ENCODE measurements at places on chromosomes 2 and 18.
A peak's percentile ranks its signal among the peaks of the same experiment; 100 is the strongest.

DNA sequence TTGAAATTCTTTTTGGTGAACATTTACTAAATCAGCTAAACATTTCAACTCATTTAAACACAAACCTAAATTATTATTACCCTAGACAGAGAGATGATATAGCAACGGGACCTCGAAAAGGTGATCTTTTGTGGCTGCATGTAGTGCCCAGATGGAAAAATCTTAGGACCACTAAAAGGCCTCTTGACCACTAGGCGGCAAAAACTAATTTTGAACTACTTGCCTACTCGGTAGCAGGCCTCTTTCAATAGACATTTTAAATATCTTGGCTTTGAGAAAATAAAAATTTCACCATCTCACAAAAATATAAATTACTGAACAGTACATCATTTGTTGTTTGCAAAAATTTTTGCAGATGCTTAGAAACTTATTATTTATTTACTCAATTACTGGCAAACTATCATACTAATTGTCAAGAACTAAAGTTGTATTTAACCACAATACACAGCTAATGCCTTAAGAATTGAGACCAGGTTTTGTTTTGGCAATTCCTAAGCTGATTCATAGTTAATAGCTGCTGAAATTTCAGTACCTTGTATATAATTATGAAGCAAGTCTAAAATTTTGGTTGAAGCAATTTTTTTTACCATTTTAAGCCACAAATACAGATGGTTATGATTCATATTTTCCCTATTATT is 9.4 kb downstream of the COL3A1 start:
- peaks cover 3% of the 10 kb centered on the region for H3K27me3 ChIP-seq
- no peak overlapping the region for H3K27ac ChIP-seq
- no peak overlapping the region for H3K4me3 ChIP-seq
- DNase-seq: no peak
- peaks cover 6% of the 10 kb centered on the region for H3K4me1 ChIP-seq

- DNase-seq: no peak
- no peak overlapping the region for H3K4me3 ChIP-seq
- H3K4me1 ChIP-seq: no peaks in the 10 kb centered on the region
- H3K27me3 ChIP-seq: no peaks in the 10 kb centered on the region
Measured at GRCh38 chr2:146461068-146461467, 1383.8 kb upstream of the ACVR2A start.

DNA sequence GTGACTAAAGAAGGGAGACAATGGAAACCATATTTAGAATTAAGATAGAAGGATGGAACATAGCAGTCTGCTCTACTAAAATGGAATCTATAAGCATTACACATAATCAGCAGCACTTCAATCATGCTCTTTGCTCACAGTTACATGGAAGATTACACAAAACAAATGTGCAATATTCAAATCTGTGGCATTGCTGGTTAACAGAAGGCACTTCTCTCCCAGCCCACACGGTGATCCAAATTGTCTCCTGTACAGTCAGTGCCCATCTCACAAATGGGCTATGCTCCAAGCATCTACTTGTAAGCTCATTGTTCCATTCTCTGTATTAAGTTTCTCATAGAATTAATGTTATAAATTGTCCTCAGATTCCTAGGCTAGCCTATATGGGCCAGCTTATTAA is 716.6 kb downstream of the NRXN1 start:
- DNase-seq: no peak
- H3K27me3 ChIP-seq: no peaks in the 10 kb centered on the region
- no peak overlapping the region for H3K4me3 ChIP-seq
- no peak overlapping the region for H3K27ac ChIP-seq

GRCh38 chr18:41326311-41326710 is 628.7 kb upstream of the PIK3C3 start:
- no peak overlapping the region for H3K27ac ChIP-seq
- no peaks in the 10 kb centered on the region for H3K36me3 ChIP-seq
- H3K4me3 ChIP-seq: no peak overlapping the region

GRCh38 chr2:145199042-145199441 is 679.1 kb upstream of the ZEB2 start:
- H3K4me3 ChIP-seq: no peak overlapping the region
- no peak for DNase-seq
- H3K27me3 ChIP-seq: peaks cover 11% of the 10 kb centered on the region
- no peak overlapping the region for H3K27ac ChIP-seq

DNA sequence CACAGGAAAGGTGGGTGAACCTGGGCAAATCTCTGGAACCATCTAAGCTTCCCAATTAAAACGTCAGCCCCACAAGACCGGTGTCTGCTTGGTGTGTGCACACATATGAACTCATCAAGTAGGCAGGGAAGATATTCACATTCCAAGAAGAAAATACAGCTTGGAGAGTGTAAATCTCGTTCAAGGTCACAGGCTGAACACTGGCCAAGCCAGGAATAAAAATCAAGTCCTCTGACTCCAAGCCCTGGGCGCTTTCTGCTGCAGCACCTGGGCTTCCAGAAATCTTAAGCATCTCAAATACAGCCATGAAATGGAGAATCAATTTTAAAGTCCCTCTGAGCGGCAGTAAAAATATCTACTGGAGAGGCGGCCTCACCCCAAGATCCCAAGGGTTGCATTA is 150.9 kb downstream of the TWIST2 start:
- H3K4me3 ChIP-seq: no peak overlapping the region
- no peaks in the 10 kb centered on the region for H3K4me1 ChIP-seq

DNA sequence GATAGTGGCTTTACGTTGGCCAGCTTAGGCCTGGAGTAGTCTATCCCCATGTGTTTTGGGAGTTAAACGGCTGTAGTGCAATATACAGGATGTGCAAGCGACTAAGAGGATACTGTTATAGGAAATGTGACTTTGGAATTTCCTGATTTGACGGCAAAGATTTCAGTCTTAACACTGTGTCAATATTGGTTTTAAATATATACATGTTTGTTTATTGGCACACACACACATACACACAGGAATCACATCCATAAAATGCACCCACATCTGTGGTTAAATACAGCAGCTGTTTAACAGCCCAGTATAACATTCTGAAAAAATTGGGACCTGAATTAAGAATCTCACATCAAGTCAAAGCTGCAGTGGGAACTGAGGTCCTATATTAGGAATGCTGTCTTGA is 347.1 kb downstream of the TXNL1 start:
- peaks cover 9% of the 10 kb centered on the region for H3K4me1 ChIP-seq
- H3K36me3 ChIP-seq: no peaks in the 10 kb centered on the region
- H3K27me3 ChIP-seq: no peaks in the 10 kb centered on the region
- no peak overlapping the region for H3K4me3 ChIP-seq
- no peak overlapping the region for H3K27ac ChIP-seq
- no peak for DNase-seq

- H3K4me3 ChIP-seq: no peak overlapping the region
- DNase-seq: no peak
- no peak overlapping the region for H3K27ac ChIP-seq
- H3K36me3 ChIP-seq: no peaks in the 10 kb centered on the region
Measured at GRCh38 chr2:227370791-227371312, 8.3 kb downstream of the TM4SF20 start.

DNA sequence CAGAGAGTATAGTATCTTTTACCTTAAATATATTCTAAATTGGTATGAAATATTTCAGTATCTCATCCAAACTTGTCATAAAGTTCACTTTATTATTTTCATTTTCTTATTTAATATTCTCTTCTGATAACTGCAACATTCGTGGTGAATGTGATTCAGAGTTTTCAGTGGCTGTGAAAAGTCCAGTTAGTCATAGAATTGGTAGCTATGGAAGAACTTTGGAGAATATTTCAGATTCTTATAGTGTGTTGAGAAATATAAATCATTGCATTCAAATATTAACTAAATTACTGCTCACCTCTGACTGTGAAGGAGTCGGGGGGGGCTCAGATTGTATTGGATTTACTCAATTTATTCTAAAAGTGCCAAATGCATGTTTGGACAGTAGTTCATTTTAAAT is 178.6 kb upstream of the VWC2L start:
- H3K4me1 ChIP-seq: no peaks in the 10 kb centered on the region
- H3K4me3 ChIP-seq: no peak overlapping the region
- H3K36me3 ChIP-seq: no peaks in the 10 kb centered on the region
- no peak overlapping the region for H3K27ac ChIP-seq

- H3K36me3 ChIP-seq: no peaks in the 10 kb centered on the region
- H3K27ac ChIP-seq: no peak overlapping the region
- H3K4me1 ChIP-seq: peaks cover 4% of the 10 kb centered on the region
- H3K4me3 ChIP-seq: no peak overlapping the region
Measured at GRCh38 chr2:240439698-240440151, 4.3 kb downstream of the GPC1 start.

DNA sequence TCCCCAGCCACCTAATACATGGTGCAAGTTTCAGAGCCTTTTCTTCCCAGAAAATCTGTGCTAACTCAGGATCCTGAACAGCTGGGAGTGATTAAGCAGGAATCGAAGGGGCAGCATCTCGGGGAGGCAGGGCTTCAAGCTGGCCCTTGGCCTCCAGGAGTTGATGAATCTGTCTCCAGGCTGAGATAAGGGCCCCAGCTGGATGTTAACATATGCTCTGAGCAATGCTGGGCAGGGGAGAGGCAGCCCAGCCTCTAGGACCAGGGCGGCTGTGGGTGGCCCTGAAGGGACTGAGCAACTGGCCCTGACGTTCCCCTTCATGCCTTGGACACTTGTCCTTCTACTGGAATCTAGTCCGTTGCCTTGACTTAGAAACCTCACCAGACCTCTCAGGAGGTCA is 84.1 kb upstream of the EPC2 start:
- no peak for DNase-seq
- no peak overlapping the region for H3K27ac ChIP-seq
- H3K36me3 ChIP-seq: no peaks in the 10 kb centered on the region
- peaks cover 5% of the 10 kb centered on the region for H3K27me3 ChIP-seq

DNA sequence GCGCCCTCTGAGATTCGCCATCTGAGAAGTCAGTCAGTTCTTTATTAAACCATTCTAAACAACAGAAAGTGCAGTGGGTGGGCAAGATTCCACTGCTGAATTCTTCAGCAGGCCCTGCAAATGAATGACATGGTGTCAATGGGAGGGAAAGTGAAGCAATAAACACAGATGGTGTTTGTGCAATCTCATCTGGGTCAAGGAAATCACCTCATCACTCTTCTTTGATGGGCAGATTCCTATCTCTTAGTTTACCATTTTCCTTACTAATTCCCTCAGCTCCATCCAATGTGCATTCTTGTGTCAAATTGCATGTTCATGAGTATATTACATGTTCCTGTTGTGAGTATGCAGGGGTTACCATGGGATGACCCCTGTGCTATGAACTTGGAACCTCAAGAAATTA is 100.7 kb upstream of the CYP1B1 start:
- H3K27ac ChIP-seq: no peak overlapping the region
- H3K36me3 ChIP-seq: no peaks in the 10 kb centered on the region
- peaks cover 54% of the 10 kb centered on the region for H3K27me3 ChIP-seq
- DNase-seq: no peak
- no peak overlapping the region for H3K4me3 ChIP-seq
- peaks cover 6% of the 10 kb centered on the region for H3K4me1 ChIP-seq

DNA sequence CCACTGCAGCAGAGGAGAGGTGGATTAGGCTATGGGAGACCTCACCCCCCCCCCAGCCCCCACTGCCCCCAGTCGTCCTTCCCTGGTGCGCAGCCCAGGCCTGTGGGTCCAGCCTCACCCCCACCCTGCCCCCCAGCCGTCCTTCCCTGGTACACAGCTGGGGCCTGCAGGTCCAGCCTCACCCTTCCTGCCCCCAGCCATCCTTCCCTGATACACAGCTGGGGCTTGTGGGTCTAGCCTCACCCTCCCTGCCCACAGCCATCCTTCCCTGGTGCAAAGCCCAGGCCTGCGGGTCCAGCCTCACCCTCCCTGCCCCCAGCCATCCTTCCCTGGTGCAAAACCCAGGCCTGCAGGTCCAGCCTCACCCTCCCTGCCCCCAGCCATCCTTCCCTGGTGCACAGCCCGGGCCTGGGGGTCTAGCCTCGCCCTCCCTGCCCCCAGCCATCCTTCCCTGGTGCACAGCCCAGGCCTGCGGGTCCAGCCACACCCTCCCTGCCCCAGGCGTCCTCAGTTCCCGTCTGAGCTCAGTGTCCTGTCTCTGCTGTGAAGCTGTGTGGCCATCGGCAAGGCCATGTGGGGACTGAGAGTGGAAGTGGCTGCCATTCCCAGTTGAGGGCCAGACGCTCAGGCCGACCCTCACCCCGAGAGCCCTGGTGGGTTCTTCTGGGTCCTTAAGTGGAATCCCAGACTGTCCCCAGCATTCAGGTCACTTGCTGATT is 86.8 kb upstream of the SNTG2 start:
- H3K36me3 ChIP-seq: no peaks in the 10 kb centered on the region
- no peaks in the 10 kb centered on the region for H3K27me3 ChIP-seq
- no peak for DNase-seq
- H3K4me1 ChIP-seq: no peaks in the 10 kb centered on the region
- H3K4me3 ChIP-seq: no peak overlapping the region

DNA sequence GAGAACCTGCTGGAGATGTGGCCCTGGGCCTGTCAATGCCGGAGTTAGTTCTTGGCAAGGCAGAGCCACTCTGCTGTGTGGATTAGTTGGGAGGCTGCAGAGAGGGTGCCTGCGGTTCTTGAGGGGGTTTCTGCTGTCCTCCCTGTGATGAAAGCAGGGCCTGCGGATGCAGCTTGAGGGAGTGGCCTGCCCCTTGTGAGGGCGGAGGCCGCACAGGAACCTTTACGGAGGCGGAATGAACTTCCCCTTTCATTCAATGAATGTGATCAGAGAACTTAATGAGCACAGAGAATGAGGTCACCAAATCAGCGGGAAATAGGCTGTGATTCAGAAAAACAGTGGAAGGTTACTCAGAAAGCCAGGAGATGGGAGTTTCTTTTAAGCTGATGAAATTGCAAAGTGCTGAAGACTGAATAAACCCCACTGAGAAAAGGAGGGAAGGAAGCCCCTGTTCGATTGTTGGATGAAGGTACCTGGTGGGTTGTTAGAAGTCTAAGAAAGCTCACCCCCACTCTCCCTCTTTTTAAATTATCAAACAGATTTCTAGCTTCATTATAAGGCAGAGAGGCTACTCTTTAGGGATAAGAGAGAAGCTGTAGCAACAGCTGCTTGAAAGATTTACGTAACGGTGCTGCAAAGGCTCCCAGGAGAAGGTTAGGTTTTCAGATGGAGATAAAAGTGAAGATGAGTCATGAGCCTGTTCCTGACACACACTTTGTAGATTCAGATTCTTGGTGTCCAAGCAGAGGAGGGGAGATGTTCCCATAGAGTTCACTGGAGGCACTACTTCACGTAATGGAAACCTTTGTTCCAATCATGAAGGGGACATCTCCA is 47.4 kb downstream of the VWA3B start:
- DNase-seq: peak; percentile 62
- peak overlapping the region; percentile 0 for H3K27ac ChIP-seq
- H3K4me3 ChIP-seq: no peak overlapping the region
- peaks cover 17% of the 10 kb centered on the region for H3K4me1 ChIP-seq
- H3K27me3 ChIP-seq: peaks cover 4% of the 10 kb centered on the region
- H3K36me3 ChIP-seq: no peaks in the 10 kb centered on the region

DNA sequence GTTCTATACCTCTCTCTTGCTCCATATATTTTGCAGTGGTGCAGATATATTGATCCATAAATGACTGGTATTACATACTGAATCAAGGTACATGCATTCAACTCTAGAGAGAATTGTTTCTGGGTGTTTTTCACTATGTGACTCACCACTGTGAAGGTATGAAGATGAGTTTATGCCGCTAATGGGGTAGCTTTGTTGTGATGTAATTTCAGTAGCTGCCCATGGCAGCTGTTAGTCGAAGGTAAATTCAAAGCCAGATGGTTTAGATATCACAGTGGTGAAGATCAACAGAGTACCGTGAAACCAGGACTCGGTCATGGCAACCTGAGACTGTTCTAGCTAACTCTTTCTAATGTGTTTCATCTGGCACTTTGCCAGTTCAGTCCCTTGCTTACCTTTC is 50.4 kb downstream of the PKP4 start:
- no peaks in the 10 kb centered on the region for H3K36me3 ChIP-seq
- H3K27ac ChIP-seq: no peak overlapping the region
- H3K4me1 ChIP-seq: no peaks in the 10 kb centered on the region

GRCh38 chr2:4903656-4904348 is 788.4 kb upstream of the SOX11 start:
- H3K36me3 ChIP-seq: no peaks in the 10 kb centered on the region
- no peaks in the 10 kb centered on the region for H3K27me3 ChIP-seq
- no peaks in the 10 kb centered on the region for H3K4me1 ChIP-seq
- no peak for DNase-seq
- H3K4me3 ChIP-seq: no peak overlapping the region
